Lung microvascular endothelial cell (primary cell): ENCODE measurements at places on chromosomes 2 and 18.

- no peak for DNase-seq
Measured at GRCh38 chr18:12314591-12315305, 6.7 kb downstream of the TUBB6 start.

GRCh38 chr2:17800219-17800618 lies 16.0 kb upstream of the MSGN1 start:
- no peak for DNase-seq

DNA sequence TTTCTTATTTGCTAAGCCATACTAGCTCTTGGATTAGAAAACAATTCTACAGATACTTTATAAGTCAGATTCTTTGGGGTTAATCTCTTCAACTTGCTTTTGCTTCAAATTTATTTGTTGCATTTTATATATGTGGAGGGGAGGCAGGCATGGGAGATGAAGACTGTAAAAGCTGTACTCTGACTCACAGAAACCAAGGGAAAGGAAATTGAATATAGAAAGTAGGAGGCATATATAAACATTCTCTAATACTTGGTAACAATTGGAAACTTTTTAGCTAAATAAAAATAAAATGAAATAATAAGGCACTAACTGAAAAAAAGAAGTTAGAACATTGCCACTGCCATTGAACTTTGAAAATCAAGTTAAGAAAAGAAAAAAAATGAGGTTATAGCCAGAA lies 21.3 kb downstream of the PLA2R1 start:
- DNase-seq = no peak

DNA sequence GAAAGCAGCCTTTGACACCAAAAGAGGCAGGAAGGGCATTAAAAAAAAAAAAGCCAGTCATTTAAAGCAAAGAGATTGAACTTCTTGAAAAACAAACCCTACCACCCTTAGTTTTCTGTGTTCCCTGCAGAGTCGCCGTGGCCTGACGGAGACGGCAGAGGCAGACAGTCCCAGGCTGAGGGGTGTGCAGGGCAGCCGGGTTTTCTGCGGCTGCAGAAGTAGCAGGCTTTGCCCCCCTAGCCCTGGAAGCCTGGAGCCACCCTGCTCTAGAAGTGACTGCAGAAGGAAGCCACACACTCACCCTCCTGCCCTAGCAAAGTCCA lies 2.8 kb downstream of the INPP5D start:
- no peak for DNase-seq

GRCh38 chr2:32900246-32900973 lies 46.3 kb upstream of the LTBP1 start:
- no peak for DNase-seq

- DNase-seq = no peak
Measured at GRCh38 chr2:165497659-165498317, 28.3 kb downstream of the CSRNP3 start.
